Activated T-helper 1 cell treated with anti-CD3 and anti-CD28 coated beads, Interleukin-12 subunit alpha, Interleukin-12 subunit beta, Interleukin-2, Interleukin-4 antibody, amounts not matched to agents 30 ng/mL and 10 ng/mL and 1 ng/mL, durations not matched to agents 14 hours and 24 hours and 36 hours (primary cell): ENCODE measurements at places on chromosomes 4 and X.

DNA sequence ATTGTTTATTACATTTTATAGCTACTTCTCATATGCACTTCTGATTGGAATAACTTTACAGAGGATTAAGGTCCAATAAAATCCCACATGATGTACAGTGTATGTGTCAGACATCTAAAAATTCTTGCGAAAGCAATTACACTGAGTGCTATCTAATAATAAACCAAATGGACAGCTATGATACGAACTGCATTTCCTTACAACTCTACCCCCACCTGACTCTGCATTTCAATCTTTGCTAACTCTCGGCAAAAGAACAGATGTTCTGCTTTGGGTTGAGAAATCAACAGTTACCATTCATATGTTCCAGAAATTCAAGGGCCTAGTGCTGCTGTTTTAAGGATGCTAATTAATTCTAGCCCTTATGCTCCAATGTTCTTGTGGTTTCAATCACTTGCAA lies 287.9 kb upstream of the NOCT start:
- DNase-seq: no peak
- no peaks in the 10 kb centered on the region for H3K36me3 ChIP-seq
- H3K4me3 ChIP-seq: no peak overlapping the region

DNA sequence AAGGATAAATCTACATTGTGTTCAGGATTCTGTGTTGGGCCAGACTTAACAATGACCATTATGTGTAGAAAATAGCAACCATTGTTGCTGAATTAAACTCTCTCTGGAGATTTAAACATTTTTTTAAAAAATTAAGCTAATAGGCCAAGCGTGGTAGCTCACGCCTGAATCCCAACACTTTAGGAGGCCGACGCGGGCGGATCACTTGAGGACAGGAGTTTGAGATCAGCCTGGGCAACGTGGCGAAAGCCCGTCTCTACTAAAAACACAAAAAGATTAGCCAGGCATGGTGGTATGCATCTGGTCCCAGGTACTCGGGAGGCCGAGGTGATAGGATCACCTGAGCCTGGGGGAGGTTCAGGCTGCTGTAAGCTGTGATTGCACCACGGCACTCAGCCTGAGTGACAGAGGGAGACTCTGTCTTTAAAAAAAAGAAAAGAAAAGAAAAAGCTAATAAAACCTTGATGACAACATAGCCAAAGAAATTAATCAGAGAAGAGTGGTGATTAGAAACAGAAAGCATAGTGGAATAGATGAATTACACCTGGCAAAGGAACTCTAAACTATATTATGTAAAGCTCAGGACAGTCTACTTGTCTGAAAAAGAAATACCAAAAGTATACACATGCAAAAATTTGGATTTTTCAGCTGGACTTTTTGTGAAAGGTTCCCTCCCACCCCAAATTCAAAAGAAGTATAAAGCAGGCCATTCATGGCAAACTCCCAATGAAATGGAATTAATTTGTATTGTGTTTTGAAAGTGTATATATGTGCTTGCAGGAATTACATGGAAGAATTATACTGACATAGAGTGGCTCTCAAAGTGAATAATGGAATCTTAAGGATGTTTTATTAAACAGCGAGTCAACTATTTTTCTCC lies 21.9 kb downstream of the PLS3 start:
- DNase-seq: no peak
- H3K27ac ChIP-seq: no peak overlapping the region
- no peaks in the 10 kb centered on the region for H3K36me3 ChIP-seq
- no peaks in the 10 kb centered on the region for H3K4me1 ChIP-seq

GRCh38 chrX:122943918-122944317 lies 240.2 kb upstream of the GRIA3 start:
- no peaks in the 10 kb centered on the region for H3K27me3 ChIP-seq
- DNase-seq: no peak
- no peak overlapping the region for H3K27ac ChIP-seq
- H3K36me3 ChIP-seq: no peaks in the 10 kb centered on the region

DNA sequence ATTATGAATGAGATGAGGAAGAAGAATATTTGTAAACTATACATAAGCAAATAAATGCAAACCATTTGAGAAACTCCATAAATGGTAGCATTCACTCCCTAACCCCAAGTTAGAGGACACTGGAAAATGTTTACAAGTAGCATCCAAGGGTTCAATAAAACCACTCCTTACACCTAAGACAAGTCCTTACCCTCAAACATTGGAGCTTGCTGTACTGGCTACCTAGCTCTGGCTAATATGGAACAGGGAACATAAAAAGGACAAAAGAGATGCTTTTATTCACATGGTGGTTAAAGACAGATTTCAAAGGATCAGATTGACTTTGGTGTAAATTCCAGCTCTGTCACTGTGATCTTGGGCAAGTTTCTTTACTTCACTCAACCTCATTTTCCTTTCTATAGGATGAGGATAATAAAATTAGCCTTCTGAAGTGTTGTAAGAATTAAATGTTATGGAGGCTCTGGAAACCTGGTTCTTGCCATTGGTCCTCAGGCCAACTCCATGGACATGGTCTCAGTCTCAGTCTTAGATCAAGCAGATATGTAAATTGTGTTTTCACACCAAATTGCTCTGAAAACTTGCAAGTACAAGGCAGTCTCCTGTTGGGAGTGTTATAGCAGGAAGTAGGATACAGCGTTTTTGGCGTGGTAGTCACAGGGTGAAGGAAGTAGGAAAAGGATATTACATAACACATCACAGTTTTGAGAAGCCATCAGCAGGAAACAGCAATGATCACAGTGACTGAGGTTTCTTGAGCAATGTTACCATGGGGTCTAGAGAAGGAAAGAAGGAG lies 3.3 kb downstream of the CXCL1 start:
- no peak overlapping the region for H3K27ac ChIP-seq
- peaks cover 24% of the 10 kb centered on the region for H3K27me3 ChIP-seq
- no peak overlapping the region for H3K4me3 ChIP-seq

DNA sequence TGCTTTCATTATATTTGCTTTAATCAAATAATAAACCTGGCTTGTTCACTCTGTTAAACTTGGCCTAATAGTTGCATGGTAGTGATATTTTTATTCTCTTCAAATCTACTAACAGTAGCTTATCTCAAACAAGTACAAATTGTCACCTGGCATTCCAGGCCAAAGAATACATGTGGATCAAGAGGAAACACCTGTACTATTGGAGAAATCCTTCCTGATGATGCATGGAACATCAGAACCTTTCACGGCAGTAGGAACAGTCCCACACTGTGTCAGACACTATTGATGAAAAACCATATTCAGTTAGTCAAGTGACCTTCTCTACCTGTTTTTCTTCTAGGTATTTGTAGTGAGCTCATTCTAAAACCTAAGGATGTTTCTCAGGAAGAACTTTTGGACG lies 17.0 kb downstream of the MTHFD2L start:
- DNase-seq: no peak
- no peak overlapping the region for H3K27ac ChIP-seq
- H3K36me3 ChIP-seq: no peaks in the 10 kb centered on the region
- H3K4me3 ChIP-seq: no peak overlapping the region
- H3K4me1 ChIP-seq: no peaks in the 10 kb centered on the region

- H3K4me3 ChIP-seq: no peak overlapping the region
- no peaks in the 10 kb centered on the region for H3K36me3 ChIP-seq
- DNase-seq: no peak
- H3K27ac ChIP-seq: no peak overlapping the region
- peaks cover 7% of the 10 kb centered on the region for H3K27me3 ChIP-seq
- H3K4me1 ChIP-seq: no peaks in the 10 kb centered on the region
Measured at GRCh38 chr4:53695540-53696463, 104.5 kb upstream of the LNX1 start.

- H3K4me1 ChIP-seq: no peaks in the 10 kb centered on the region
- no peak for DNase-seq
- H3K27ac ChIP-seq: no peak overlapping the region
Measured at GRCh38 chr4:15703439-15703838, 574 bp downstream of the BST1 start.

DNA sequence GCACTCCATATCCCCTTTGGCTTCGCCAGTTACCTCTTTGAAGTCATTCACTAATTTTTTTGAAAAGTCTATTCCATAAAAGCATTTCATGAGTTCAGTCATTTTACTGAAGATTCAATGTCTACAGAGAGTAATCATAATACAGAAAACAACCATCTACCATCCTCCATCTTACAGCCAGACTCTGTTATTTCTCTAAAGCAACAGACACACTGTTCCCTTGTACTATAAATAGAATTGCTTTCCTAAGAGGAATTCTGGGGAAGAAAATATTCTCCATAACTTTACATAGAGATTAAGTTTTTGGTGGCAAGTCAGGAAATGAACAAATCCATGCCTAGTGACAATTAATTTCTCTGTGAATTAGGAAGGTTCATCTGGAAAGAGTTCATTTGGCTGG lies 37.0 kb downstream of the XK start:
- no peaks in the 10 kb centered on the region for H3K36me3 ChIP-seq
- H3K4me1 ChIP-seq: no peaks in the 10 kb centered on the region
- peaks cover 8% of the 10 kb centered on the region for H3K27me3 ChIP-seq
- no peak overlapping the region for H3K27ac ChIP-seq

DNA sequence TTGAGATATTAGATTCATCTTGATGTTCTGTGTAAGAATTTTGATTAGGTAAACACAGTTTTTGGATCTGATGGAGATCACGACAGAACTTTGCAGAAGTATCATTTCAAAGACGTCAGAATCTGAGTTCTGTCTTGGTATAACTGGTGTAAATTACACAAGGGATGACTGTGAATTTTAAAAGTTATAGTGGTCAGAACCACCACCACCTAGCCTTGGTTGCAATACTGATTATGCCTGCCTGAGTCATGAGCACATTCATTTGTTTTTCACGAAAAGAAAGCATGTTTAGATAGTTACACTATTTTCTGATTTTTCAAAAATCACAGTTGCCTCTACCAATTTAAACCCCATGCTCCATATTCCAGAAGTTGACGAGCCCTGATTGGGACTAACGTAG lies 54.8 kb downstream of the ZFX start:
- H3K27ac ChIP-seq: no peak overlapping the region
- no peaks in the 10 kb centered on the region for H3K27me3 ChIP-seq
- no peak for DNase-seq

- DNase-seq: no peak
- no peak overlapping the region for H3K27ac ChIP-seq
- H3K36me3 ChIP-seq: no peaks in the 10 kb centered on the region
- H3K27me3 ChIP-seq: peaks cover 11% of the 10 kb centered on the region
- no peaks in the 10 kb centered on the region for H3K4me1 ChIP-seq
Measured at GRCh38 chr4:40848251-40848650, 98.5 kb downstream of the NSUN7 start.

GRCh38 chr4:1098311-1098925 lies 14.9 kb downstream of the RNF212 start:
- no peaks in the 10 kb centered on the region for H3K27me3 ChIP-seq
- no peak overlapping the region for H3K27ac ChIP-seq
- no peaks in the 10 kb centered on the region for H3K4me1 ChIP-seq
- no peaks in the 10 kb centered on the region for H3K36me3 ChIP-seq
- no peak for DNase-seq

DNA sequence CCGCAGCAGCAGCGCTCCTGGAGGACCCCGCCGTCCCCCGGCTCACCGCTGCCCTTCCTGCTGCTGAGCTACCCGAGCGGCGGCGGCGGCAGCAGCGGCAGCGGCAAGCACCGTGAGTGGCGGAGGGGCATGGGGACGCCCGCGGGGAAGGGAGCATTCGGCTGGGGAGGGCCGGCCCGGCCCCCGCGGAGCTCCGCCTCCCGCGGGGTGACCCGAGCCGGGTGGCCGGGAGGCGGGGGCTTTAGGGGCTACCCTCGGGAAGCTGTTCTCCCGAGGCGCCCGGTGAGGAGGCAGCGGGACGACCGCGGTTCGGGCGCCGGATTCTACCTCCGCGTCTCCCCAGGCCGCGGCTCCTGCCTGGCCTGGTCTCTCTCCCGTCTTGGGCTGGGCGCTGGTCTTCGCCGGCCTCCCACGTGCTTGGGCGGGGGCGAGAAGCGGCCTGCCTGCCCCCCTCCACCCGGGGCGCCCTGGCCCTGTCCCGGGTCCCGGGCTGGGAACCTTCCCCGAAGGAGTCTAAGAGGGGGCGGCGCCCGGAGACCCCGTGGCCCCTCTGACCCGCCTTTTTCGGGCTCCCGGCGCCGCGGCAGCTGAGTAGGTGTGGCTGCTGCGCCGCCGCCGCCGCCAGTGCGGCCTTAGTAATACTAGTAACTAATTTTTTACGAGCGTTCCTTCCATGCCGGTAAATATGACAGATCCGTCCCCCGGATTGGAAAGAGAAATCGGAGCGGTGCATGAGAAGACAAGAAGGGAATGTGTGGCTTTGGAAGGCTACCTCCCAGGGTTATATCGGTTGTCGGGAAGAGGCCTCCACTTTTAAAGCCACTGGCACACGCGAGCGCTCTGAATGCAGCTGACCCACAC lies 16.4 kb upstream of the RUFY3 start:
- H3K4me1 ChIP-seq: peaks cover 28% of the 10 kb centered on the region
- peak overlapping the region; percentile 90 for H3K27ac ChIP-seq
- H3K27me3 ChIP-seq: peaks cover 3% of the 10 kb centered on the region

- no peak overlapping the region for H3K27ac ChIP-seq
- H3K27me3 ChIP-seq: no peaks in the 10 kb centered on the region
- DNase-seq: no peak
- H3K36me3 ChIP-seq: peaks cover 25% of the 10 kb centered on the region
- no peaks in the 10 kb centered on the region for H3K4me1 ChIP-seq
- no peak overlapping the region for H3K4me3 ChIP-seq
Measured at GRCh38 chr4:107648178-107648991, 71.6 kb downstream of the PAPSS1 start.

DNA sequence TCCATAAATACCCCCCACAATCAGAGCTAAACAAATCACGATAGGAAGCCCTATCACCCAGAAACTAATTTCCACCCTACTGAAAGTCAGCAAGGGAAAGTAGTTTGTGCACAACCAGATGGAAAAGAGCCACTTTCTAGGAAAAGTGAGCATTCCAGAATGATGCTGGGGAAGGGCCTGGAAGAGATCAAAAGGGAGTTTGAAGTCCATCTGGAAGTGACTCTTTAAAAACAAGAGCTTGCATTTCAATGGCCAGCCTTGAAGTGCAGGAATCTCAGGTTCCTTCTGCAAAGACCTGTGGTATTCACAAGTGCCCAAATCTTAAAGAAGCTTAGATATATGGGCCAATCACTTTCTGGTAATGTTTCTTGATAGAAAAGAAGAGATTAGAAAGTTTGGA lies 97.0 kb upstream of the LDB2 start:
- no peak overlapping the region for H3K27ac ChIP-seq
- H3K4me3 ChIP-seq: no peak overlapping the region
- no peaks in the 10 kb centered on the region for H3K36me3 ChIP-seq
- no peak for DNase-seq
- H3K27me3 ChIP-seq: peaks cover 3% of the 10 kb centered on the region
- no peaks in the 10 kb centered on the region for H3K4me1 ChIP-seq

GRCh38 chr4:83114576-83114975 lies at the start of gene PLAC8:
TSS of gene PLAC8 (minus strand) at chr4:83114729. CDS start at chr4:83107921, 6,808 bp downstream.
- peak within 1 kb of the TSS; percentile 91 for H3K4me3 ChIP-seq
- peak; percentile 60 for DNase-seq
- peak within 1 kb of the TSS; percentile 93 for H3K27ac ChIP-seq
- peaks cover 2% of the 10 kb centered on the region for H3K27me3 ChIP-seq

GRCh38 chr4:17580969-17581368 lies 4.0 kb downstream of the LAP3 start:
- H3K4me3 ChIP-seq: peak overlapping the region; percentile 28
- DNase-seq: no peak
- no peaks in the 10 kb centered on the region for H3K27me3 ChIP-seq
- H3K36me3 ChIP-seq: peaks cover 52% of the 10 kb centered on the region
